ENCODE measurements at places on chromosomes 3 and 15.

GRCh38 chr3:194988495-194989165 lies 282.3 kb downstream of the XXYLT1 start:
- DNase-seq = no peak

DNA sequence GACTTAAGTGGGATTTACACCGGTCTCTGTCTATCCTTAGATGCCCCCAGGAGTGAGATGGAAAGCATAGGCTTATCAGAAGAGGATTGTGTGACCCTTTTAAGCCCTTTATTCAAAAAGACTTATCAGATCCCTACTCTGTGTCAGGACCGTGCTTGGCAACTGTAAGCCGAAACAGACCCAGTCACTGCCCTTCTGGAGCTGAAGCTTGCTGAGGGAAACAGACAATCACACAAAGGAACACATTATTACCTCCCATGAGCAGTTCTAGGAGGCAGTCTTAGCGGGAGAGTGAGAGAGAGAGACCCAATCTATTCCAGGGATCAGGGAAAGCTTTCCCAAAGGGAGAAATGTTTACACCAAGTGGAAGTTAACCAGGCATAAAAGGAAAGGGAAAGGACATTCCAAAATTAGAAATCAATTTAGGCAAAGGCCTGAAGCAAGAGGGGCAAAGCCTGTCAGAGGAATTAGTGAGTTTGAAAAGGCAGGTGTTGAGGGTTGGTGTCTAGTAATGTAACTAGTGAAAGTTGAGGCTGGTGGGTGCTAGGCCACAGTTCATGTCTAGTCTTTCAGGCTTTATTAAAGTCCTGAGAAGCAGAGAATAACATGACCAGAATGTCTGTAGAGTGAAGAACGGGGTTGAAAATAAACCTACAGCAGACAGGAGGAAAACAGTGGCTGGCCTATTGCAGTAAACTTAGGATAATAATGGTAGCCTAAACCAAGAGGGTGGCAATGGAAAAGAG lies 86.7 kb downstream of the THBS1 start:
- no peak for DNase-seq

- DNase-seq = no peak
Measured at GRCh38 chr3:168612671-168613070, 516.9 kb upstream of the GOLIM4 start.

- DNase-seq = no peak
Measured at GRCh38 chr15:37981775-37982174, 47.3 kb downstream of the TMCO5A start.

GRCh38 chr3:63961891-63962290 lies 49.7 kb upstream of the SCAANT1 start:
- DNase-seq = no peak

DNA sequence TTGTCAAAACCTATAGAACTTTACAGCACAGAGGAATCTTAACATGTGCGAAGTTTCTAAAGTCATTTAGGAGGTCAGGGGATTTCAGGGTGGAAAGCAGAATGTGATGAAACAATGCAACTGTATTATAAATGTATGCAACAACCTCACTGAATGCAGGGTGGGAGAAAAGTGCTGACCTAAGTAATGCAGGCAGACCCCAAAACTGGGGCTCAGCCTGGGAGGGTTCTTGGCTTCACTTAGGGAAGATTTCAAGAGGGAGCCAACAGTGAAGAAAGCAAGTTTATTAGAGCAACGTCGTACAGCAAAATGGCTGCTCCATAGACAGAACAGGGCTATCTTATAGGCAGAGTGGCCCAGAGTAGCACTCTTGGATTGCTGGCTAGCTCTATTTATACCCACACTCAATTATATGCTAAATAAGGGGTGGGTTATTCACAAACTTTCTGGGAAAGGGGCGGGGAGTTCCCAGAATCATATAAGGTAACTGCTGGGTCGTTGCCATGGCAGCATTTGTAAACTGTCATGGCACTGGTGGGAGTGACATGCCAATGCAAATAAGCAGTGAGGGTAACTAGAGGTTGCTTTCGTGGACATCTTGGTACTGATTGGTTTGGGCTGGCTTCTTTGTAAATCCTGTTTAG lies 14.2 kb upstream of the CAND2 start:
- no peak for DNase-seq

GRCh38 chr15:45857291-45857690 lies 222.5 kb downstream of the SQOR start:
- no peak for DNase-seq

GRCh38 chr3:55585856-55586255 lies 98.8 kb upstream of the WNT5A start:
- DNase-seq = no peak

DNA sequence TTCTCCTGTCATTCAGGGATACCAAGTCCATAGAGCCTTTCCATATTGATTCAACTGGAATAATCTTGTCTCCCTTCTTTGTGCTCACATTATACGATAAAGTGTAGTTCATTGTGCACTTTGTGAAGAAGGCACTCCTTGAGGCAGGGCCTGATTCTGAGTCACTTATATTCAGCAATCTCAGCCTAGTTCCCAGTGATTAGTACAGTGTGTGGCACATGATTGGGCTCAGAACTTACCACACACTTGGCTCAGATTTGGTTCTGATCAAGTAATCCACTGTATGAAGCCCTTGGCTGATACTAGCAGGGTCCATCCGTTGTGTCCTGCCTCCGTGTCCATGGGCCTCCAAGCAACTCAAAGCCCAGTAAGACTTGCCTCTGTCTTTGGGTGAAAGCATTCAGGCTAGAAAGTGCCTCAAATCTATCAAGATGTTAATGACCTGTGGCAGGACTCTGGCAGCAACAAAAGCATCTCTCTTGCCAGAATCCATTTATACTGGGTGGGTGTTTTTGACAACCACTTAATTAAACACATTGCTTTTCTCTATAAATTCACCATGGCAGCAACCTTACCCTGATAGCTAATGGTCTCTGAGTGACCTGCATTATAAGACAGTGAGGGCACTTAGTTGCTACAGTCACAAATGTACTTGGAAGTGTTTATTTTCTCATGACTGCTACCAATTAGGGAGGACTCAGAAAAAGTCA lies 51.3 kb downstream of the TPRG1 start:
- no peak for DNase-seq

- no peak for DNase-seq
Measured at GRCh38 chr3:119619094-119619493, 21.4 kb downstream of the PLA1A start.

GRCh38 chr15:99433757-99434450 lies 131.9 kb upstream of the MEF2A start:
- no peak for DNase-seq

DNA sequence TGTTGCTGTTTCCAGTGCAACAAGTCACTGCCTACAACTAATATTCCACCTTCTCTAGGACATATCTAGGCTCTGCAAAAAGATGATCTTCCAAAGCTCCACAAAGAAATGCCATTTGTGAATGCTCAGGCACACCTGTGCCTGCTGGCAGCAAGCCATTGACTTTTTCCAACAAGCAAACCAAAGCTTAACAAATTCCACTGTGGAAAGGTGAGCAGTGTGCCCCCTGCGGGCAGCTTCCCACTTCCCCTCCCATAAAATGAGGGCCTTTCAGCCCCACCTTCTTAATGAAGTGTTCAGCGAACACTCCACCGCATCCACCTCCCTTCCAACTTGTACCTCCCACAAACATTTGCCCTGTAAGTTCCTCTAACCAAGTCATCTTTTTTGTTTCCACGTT lies 157.5 kb upstream of the SLC24A5 start:
- no peak for DNase-seq

DNA sequence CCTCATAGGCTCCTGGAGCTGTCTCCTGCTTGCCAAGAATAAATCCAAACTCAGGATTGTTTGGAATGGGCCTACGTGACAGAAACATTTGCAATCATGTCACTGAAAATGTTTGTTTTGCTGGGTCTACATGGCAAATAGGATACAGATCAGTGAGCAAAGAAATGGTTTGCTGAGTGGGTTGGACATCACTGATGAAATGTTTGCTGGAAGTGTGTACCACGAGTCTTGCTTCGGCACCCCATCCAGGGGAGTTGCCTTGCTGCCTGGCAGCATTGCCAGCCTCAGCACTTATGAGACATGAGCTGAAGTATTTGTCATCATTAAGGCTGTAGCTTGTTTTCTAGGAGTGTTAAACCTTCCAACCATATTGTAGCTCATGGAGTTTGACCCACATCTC lies 213.3 kb upstream of the CFAP20DC start:
- DNase-seq = no peak

GRCh38 chr3:195110647-195111318 lies 160.2 kb downstream of the XXYLT1 start:
- no peak for DNase-seq

- no peak for DNase-seq
Measured at GRCh38 chr15:84022516-84022915, 213.1 kb upstream of the GOLGA6L4 start.

- DNase-seq = no peak
Measured at GRCh38 chr3:148203297-148204010, 494.2 kb upstream of the AGTR1 start.

GRCh38 chr3:139285691-139286090 lies 58.1 kb upstream of the MRPS22 start:
- no peak for DNase-seq

- no peak for DNase-seq
Measured at GRCh38 chr15:47331829-47332393, 385.4 kb upstream of the SEMA6D start.

DNA sequence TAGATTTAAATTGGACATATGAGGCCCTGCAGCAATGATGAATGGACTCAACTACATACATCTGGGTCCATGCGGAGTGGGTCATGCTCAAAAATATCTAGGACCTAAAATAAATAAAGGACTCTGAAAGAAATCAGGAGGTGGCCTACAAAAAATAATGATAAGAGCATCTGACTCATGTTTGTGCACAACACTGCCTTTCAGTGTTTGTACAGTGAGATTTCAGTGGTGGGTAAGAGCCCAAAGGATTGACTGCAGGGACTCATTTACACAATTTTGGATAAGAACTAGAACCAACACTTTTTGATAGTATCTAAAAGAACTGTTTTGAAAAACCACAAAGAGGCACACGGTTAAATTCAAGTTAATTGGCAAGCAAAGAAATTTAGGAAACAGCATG lies 285.5 kb downstream of the SLC9A9 start:
- DNase-seq = no peak

GRCh38 chr3:108099244-108099643 lies 8.4 kb upstream of the CD47 start:
- DNase-seq = no peak

GRCh38 chr3:87359826-87360225 lies 83.4 kb upstream of the POU1F1 start:
- no peak for DNase-seq

DNA sequence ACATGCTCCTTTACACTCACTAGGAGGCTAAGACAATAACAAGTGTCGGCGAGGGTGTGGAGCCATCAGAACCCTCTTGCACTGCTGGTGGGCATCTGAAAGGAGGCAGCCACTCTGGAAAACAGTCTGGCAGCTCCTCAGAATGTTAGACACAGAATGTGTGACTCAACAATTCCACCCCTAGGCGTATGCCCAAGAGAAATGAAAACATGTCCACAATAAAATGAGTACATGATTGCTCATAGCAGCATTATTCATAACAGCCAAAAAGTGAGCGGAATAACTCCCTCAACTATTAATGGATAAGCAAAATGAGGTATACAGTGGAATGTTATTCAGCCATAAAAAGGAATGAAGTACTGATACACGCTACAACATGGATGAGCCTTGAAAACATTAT lies 57.8 kb downstream of the WNT7A start:
- no peak for DNase-seq

GRCh38 chr15:71548401-71548807 lies 261.9 kb upstream of the NR2E3 start:
- DNase-seq = no peak

- no peak for DNase-seq
Measured at GRCh38 chr3:16257309-16257708, 7.4 kb downstream of the DPH3 start.

DNA sequence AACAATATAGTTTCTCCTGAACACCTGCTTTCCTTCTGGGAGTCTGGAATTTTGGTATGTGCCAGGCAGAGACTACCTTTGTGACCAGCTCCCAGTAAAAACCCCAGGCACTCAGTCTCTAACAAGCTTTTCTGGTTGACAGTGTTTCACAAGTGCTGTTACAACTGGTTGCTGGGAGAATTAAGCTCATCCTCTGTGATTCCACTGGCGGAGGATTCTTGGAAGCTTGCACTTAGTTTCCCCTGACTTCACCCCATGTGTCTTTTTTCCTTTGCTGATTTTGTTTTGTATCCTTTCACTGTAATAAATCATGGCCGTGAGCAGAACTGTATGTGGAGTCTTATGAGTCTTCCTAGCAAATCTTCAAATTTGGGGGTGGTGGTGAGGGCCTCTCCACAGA lies 5.7 kb upstream of the TAGLN3 start:
- no peak for DNase-seq

DNA sequence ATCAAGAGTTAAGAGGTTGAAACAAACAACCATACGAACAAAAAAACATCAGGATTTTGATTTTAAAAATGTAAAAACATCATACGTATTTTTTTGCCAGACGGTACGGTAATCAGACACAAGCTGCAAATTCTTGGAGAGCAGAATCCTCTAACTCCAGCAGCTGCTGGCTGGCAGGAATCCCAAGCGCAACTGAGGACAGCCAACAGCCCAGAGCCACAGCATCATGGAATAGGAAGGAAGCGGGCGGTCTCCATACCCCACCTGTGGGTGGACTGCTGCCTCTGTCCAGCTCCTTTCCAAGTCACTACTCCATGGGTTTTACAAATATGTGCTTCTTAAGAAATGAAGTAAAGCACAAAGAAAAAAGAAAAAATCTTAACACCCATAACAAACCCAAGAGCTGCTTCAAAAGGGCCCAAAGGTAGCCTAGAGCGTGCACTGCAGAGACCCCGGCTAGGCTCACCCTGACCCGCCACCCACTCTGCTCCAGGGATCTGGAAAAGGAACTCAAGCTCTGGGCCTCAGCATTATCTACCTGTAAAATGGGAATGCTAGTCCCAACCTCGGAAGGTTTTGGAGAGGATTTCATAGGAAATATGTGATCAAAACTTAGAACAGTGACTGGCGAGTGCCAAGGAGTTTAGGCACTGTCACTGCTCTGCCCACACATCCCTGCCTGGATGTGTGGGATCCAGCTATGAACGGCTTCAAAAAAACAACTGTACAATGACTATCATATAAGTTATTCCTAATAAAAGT lies 33.4 kb downstream of the ZXDC start:
- no peak for DNase-seq

DNA sequence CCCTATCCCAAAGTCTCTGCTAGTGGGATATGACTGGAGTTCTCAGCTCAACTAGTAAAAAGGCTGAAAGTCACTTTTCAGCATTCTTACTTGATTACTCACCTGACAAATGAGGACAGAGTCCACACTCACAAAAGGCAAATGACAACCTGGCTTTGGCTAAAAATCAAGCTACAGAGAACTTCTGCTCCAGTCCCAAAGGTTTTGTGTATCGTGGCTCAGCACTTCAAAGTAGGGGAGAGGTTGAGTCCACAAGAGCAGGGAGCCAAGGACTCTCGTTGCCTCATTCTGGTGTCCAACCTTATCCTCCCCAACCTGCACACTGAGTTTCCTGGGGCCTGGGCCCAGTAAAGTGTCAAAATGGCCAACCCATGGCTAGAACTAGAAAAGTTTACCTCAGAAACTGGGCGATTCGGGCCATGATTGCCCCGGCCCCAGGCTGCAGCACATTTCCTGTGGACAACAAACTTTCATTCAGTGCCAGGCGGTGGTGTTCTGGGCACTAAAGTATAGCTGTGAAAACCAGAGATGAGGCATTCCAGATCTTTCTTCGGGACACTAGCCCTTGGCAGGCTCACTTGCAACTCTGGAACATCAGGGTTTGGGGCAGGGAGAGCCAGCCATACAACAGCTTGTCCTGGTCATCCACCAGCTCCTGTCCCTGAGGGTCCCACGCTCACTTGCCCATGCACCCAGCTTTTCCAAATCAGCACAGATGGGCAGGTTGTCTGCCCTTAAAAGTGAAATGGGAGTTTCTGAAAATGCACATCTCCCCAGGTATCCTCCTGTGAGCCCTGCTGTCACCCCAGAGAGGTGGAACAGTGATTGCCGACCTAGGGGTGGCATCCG lies 3.1 kb downstream of the ACAA1 start:
- no peak for DNase-seq
